ENCODE measurements at places on chromosomes 3 and 15. TPM values are rescaled to one million over a fixed set of nuclear protein-coding genes. Genes with fewer than 3 reads are reported as not detected.
A peak's percentile ranks its signal among the peaks of the same experiment; 100 is the strongest.

PLA2G4E gene
- not detected for polyA plus RNA-seq

GAP43 gene
- polyA plus RNA-seq: not detected

RTP3 gene
- polyA plus RNA-seq: not detected

DNA sequence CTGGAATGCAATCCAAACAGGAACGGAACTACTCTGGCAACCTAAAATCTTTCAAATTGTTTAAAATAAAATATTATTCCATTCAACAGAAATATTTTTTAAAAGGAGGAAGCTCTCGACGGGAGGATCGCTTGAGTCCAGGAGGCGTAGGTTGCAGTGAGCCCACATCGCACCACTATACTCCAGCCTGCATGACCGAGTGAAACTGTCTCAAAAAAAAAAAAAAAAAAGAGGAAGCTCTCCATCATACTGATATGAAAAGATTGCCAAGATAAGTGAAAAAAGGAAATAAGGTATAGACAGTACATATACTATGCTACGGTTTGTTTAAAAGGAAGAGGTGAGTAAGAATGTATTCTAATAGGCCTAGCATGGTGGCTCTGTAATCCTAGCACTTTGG is 3.6 kb downstream of the RAD18 start:
- no peak for DNase-seq

PDE12 gene
- polyA plus RNA-seq: 17.5 TPM

GRCh38 chr3:126113733-126114442 is 30.0 kb upstream of the SLC41A3 start:
- no peak for DNase-seq

DNA sequence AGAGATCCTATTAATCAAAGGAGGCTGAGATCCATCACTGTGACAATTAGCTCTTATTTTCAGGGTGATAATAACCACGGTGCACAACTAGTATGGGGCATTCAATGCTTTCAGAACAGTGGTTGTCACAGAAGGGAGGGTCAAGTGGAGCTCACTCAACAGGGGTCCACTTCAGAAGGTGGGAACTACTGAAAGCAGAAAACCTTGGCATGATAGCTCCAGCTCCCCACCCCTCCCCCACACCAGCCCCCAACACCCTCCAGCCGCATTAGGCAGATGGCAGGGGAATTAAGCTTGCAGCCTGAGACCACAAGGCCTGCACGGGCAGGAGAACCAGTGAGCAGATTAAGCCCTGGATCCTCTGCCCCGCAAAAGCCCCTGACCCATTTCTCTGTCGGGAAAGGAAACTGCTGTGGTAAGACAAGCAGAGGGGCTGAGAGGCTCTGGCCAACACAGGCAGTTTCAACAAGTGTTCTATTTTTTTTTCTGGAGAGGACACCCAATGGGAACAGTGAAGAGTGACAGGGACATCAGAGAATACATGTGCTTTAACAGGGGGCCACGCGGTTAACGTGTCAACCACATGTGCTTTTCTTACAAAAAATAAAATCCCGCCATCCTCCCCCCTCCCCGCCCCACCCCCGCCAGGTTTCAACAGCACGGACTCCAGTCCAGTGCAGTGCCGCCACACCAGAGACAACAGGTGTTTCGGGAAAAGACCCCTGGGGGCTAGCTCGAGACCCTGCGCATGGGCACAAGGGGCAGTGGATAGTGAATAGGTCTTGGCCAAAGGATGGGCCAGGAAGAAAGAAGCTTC is 997 bp downstream of the FYCO1 start:
- DNase-seq: no peak

- no peak for DNase-seq
Measured at GRCh38 chr3:13077431-13078162, 4.4 kb upstream of the IQSEC1 start.

DNA sequence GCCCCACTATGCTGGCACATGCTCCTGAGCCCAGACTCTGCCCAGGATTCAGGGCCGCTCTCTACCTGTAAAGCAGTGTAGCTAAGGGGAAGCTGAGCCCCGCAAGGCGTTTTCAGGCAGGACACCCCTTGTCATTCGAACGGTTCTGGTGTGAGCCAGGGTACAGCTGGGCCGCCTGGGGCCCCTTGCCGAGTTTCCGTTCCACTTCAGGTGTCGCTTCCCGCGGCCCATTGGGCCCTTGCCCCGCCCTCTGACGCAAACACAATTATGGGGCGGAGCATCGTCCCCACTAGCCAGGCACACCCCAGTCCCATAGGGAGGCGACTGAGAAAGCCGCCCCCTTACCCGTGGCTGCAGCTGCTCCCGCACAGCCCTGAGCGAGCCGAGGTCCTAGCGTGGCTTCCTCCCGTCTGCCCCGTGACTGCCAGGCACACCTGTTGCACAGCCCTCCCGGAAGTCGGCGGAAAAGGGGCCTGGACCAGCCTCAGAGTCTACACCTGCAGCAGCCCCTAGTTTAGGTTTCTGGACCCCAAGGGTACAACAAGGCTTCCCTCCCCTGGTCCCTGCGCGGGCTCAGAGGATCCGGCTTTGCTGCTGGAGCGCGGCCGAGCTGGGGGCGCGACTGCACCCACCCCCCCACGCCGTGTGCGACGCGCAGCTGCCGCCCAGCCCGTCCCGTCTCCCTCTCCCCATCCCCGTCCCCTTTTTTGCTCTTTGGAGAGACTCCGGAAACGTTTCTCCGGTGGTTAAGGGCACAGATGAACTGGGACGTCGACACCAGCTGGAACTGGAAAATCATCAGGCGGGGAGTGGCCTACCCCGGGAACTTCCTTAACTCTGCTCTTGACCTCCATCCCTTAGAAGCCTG is at the start of gene PLSCR2:
PLSCR2 (minus strand) TSS at position 412 of the 868 bp plus-strand sequence. CDS start 9,657 bp downstream, outside the sequence.
- DNase-seq: peak; percentile 61

GRCh38 chr3:123330441-123330991 is 118.4 kb downstream of the ADCY5 start:
- no peak for DNase-seq

- no peak for DNase-seq
Measured at GRCh38 chr15:67571648-67572415, 29.3 kb downstream of the MAP2K5 start.

DNA sequence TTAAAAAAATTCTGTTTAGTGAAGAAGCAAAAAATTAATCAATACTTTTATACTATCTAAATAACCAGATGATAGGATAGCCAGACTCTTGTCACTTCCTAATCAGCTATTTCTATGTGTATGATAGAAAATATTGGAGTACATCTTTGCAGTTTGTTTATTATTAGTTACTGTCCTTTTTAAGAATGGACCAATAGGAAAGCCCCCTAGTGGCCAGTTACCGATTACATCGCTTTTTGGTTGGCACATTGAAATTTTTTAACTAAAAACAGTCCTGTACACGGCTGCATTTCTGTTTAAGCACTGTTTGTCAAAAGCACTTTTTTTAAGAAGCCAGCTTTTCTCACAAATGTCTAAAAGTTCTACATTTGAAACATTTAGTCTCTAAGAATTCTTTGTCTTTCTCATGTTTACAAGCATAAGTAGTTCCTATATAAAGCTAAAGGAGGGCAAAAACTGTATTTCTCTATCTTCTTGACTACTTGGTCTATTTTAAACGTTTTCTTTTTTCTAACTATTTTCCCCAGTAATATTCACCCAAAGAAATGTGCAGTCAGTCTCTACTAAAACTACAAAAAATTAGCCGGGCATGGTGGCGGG is 253.2 kb upstream of the LRTM1 start:
- no peak for DNase-seq
